Activated naive CD4-positive, alpha-beta T cell treated with anti-CD3 and anti-CD28 coated beads, Interleukin-2, amount 50 U/mL, for 16 hours (primary cell): ENCODE measurements at places on chromosomes 7 and 10.

- no peak for DNase-seq
These were observed 1.3 kb downstream of the OGA start for GRCh38 chr10:101816913-101817336.

- peak; percentile 76 for DNase-seq
These were observed 193.1 kb downstream of the COBL start for GRCh38 chr7:51123322-51124019.

- DNase-seq, result no peak
These were observed 97.3 kb downstream of the GRID1 start for GRCh38 chr10:86269332-86269731.

- DNase-seq, result peak; percentile 47
These were observed 10.5 kb downstream of the DAGLB start for GRCh38 chr7:6437251-6437650.

GRCh38 chr10:33721509-33721908 lies 387.0 kb upstream of the NRP1 start:
- DNase-seq, result no peak

DNA sequence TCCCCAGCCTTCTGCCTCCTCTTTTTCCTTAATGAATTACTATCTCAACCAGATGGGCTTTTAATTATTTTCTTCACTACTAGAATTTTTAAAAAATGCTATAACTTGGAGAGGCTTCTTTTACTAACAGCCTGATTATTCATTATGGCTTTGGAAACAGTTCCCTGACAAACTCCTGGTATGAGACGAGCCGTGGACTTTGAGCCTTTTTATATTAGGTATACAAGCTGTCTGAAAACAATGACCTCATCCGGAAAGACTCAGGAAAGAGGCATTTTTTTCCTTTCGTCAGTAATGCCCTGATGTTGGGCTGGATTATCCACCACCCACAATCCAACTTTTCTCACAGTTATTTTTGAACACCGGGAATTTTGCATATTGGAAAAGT lies 26.7 kb upstream of the ABLIM1 start:
- DNase-seq, result no peak

DNA sequence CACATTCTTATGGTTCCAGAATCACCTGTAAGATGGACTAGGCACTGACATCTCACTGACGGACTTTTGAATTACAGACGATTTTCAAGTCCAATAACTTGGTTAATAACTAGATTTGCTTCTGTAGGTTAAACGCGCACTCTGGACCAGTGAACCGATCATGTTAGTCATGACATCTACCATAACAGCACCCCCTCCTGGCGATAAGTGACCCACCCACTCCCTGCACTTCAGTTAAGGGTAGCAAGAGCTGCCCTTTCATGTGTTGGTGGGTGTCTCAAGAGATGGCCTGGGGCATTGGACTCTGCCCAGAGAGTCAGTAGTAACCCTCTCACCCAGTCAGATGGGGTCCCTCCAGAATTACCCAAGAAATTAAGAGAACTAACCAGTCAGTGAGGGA lies 12.9 kb downstream of the GRM8 start:
- DNase-seq, result no peak

GRCh38 chr7:137366995-137367394 lies 23.5 kb upstream of the PTN start:
- no peak for DNase-seq

GRCh38 chr10:24642921-24643678 lies 80.6 kb downstream of the ARHGAP21 start:
- DNase-seq, result no peak

DNA sequence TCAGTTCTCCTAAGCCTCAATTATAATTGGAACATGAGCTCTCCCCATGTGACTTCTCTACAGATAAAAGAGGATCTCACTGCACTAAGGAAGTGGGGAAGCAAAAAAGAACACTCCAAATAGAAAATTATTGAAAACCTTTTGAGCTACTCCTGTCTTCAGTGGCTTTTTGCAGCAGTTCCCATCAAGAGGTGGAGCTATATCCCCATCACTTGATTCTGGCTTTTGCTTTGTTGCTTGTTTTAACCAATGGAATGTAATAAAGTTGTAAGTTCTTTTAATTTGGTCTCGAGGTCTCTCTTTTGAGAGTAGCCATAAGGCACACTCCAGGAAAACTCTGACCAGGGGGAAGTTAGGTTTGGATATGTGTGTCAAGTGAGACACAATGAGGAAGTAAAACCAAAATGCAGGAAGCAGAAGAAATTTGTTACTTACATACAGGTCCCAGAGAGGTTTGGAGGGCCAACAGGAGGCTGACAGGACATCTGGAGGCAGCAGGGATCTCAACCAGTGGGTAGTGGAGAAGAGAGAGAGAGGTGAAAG lies 569.4 kb downstream of the HTR7 start:
- no peak for DNase-seq

DNA sequence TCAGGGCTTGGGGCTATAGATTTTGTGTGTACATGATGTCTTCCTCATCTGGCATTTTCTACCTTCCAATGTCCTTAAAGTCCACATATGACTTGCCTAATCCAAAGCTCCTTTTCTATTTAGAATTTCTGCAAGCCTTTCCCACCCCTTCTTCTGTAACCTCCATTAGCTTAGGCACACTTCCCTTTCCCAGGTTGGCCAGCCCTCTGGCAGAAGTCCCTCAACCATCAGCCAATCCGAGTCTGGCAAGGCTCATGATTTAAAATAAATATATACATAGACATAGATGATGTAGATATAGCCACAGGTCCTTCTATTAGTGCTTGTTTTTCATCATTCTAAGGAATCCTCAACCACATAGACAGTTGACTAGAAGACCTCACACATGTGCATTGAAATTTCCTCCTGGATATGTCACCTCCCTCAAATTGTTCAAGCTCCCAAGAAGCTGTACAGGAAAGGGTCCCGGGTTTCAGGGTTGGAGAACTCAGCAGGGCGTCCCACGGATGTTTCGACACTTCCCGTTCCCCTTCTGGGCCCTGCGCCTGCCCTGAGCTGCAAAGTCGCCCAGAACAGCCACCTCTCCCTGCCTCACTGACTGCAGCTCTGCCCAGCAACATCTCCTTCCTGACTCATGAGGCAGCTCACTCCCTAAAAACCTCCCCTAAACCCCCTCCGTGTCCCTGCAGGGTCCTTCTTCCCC lies 20.4 kb upstream of the PIK3AP1 start:
- DNase-seq, result no peak

DNA sequence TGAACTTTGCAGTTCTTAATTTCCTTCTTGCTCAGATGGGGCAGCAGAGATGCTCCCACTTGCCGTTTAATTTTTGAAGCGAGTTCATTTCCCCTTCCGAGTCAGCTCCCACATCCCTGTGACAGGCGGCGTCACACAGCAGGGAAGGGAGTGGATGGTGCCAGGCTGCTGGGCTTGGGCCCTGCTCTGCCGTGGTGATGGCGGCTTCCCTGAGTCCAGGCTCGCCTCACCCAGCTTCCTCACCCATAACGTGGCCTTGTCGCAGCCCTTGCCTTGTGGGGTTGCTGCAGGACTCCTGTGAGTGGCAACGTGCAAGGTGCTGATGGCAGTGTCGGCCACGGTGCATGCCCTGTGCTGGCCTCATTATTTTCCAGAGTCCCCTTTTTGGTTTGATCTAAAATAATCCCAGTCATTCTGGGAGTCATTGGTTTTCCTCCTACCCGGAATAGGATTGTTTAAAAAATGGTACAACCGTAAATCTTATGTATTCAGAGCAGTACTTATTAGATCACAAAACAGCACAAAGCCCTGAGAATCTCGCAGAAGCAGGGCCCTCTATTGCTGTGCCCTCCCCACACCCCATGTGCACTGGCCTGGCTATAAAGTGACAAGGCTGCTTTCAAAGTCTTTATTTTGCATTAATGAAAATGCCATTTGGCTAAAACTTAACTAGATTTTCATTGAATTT lies 260.1 kb downstream of the WDR37 start:
- no peak for DNase-seq

- no peak for DNase-seq
These were observed 43.6 kb upstream of the LRRC17 start for GRCh38 chr7:102869195-102869594.

DNA sequence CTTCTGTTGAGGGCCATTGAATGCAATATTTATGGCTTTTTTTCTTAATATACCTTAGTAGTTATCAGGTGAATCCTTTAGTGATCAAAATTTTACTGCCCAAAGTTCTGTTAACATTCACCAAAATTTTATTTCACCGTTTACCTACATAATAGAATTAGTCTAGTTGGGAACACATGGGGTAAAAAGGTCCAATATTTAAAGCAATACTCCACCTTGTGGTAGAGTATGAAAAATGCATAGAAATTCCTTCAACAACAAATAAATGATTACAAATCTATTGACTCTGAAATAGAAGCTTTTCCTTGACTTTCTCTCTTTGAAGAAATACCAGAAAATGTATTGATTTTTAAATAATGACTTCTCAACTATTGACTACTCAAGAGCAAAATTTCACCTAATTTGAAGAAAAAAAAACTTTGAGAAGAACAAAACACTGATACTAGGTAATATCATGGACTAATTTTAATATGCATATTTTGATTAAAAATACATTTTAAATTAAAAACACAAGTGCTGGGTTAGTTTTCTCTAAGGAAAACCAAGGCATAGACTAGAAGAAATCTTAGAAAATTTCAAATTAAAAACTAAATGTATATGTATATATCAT lies 43.3 kb downstream of the POLR1F start:
- DNase-seq, result no peak
